ENCODE measurements at places on chromosomes 7 and 10.

GRCh38 chr7:119037941-119038340 is 813.4 kb downstream of the ANKRD7 start:
- no peak for DNase-seq

DNA sequence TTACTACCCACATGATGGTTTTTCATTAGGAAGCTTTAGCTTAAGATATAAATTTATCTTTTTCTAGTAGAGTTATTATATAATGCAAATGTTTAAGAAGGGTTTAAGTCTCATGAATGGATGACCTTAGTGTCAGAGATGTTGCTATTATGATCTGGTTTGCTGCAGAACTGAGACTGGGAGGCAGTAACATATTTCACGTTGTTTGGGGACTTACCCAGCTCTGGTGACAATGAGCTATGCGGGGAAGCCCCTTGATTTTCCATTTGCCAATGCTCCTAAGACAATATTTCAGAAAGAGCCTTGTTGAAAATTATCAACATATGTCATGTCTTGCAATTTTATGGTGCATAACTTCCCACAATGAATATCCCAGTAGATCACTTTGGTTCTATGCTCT is 754.6 kb downstream of the REEP3 start:
- no peak for DNase-seq

GRCh38 chr7:43884209-43884608 is 14.9 kb upstream of the MRPS24 start:
- no peak for DNase-seq

DNA sequence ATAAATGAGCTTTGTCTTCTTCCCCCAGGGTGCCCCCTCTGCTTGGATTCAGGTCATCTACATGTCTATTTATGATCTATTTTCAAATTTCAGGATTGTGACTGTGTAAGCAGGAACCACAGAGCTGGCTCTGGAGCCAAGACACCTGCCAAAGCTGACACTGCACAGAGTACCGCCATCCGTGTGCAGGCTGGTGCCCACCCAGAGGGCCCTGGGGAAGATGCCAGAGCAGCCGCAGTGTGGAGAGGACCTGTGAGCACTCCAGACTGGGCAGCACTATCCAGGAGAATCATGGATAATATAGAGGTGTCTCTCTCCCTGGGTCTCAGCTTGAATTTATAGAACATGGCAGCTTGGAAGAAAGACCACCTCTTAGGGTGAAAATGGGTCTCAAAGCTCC is 577.5 kb downstream of the GRID1 start:
- DNase-seq: no peak

GRCh38 chr10:120765226-120765803 is 85.8 kb upstream of the WDR11 start:
- DNase-seq: no peak
